Aorta (tissue), 5 donors: ENCODE measurements at places on chromosomes 1 and 21.

GRCh38 chr1:201341377-201341776 lies 36.1 kb downstream of the TNNT2 start:
- no peak for DNase-seq

DNA sequence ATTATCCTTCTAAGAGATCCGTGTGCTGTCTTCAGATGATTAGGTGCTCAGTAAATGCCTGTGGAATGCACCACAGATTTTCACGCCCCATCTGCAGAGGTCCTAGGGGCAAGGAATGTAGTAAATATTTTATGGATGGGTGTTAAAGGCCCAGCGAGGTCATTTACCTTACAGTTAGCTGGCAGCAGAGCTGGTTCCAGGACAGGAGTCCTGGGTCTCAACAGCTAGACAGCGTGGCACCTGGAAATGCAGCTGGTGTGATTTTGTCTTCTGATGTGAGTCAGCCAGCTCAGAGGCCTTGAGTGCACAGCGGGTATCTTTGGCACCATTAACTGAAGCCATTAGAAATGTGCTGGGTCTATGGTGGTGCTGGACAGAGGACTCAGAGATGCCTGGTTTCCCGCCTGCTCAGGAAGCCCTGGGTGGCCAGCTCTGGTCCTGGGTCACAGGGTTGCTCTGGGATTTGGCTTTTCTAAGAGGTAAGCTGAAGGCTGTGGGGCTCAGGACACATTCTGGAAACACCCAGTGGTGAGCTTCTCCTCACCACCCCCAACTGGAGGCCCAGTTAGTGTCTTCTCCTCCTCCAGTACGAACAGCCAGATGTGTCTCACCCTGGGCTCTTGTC lies 65.5 kb downstream of the DDX20 start:
- DNase-seq, result no peak

DNA sequence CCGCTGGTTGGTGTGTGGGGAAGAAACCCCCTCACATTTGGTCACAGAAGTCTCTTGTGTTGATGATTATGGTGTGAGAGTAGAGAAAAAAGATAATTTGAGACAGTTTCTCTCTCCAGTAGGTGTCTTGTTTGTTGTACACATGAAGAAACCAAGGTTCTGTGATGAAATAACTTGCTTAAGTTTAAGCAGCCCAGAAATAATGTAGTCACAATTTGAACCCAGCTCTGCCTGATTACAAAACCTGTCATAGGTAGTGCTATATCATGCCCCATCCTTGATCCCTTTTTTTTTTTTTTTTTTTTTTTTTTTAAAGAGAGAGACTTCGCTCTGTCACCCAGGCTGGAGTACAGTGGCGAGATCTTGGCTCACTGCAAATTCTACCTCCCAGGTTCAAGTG lies 4.9 kb downstream of the MFN2 start:
- no peak for DNase-seq

- DNase-seq, result no peak
Observed at GRCh38 chr1:10943991-10944730, 68.3 kb upstream of the TARDBP start.

GRCh38 chr1:106975944-106976343 lies 80.5 kb upstream of the PRMT6 start:
- DNase-seq, result no peak

DNA sequence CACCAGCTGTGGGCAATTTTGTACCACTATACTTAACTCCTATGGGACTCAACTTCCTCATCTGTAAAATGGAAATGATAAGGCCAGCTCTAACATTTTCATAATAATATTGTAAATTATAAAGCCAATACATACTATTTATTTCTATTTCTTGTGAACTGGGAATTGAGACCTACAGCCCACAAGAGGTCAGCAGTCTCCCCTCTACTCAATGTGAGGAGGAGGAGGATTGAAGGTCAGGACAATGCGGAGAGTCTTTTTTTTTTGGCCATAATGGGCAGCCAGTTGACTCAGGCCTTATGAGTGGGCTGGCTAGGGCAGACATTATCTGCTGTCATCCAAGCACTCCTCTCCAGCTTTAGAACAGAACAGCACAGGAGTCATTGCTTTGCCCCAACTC lies 90.5 kb downstream of the NUF2 start:
- DNase-seq, result no peak

DNA sequence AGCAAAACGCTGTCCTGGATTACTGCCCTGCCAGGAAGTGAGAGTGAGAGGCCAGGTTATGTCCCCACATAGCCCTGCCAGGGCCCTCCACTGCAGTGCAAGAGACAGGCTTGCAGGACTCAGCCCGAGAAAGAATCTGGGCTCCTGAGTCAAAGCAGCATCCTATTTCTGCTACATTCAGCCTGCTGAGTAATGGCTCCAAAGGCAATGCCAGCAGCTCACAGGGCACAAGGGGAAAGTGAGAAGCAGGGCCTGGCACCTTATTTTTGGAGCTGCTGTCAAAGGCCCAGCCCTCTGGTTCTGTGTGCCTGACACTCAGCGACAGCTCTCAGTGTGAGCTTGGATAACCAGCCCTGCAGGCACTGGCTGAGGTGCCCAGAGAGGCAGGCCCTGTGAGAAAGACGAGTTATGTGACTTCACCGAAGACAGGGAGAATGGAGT lies 83.9 kb downstream of the DTL start:
- no peak for DNase-seq

DNA sequence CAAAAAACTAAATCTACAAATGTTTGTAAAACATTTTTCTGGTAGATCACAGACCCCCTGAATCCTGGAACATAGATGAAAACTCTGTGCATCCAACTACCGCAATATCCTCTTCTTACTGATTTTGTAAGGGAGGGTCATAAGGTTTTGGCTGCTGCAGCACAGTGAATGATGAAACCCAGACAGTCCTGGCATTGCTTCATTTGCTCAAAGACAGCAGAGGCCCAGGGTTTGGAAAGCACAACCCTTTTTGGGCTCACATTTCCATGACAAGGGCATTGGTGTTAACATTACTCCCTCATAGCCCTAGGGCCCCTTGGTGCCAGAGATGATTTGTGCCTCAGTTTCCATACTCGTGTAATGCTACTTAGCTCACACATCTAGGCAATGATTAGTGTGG lies 51.2 kb downstream of the PLXNA2 start:
- DNase-seq, result no peak

DNA sequence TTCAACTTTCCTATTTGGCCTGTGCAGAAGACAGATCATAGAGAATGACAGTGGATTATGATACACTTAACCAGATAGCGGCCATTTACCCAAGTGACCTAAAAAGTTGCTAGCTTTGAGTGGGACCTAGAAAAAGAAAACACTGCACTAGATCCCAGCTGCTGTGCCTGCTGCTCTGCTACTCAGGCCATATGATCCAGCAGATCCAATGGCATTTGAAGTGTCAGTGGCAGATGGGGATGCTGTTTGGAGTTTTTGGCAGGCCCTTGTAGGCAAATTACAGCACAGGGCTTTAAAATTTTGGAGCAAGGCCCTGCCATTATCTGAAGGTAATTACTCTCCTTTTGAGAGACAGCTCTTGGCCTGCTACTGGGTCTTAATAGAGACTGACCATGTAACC lies 74.0 kb upstream of the KCNE2 start:
- no peak for DNase-seq

DNA sequence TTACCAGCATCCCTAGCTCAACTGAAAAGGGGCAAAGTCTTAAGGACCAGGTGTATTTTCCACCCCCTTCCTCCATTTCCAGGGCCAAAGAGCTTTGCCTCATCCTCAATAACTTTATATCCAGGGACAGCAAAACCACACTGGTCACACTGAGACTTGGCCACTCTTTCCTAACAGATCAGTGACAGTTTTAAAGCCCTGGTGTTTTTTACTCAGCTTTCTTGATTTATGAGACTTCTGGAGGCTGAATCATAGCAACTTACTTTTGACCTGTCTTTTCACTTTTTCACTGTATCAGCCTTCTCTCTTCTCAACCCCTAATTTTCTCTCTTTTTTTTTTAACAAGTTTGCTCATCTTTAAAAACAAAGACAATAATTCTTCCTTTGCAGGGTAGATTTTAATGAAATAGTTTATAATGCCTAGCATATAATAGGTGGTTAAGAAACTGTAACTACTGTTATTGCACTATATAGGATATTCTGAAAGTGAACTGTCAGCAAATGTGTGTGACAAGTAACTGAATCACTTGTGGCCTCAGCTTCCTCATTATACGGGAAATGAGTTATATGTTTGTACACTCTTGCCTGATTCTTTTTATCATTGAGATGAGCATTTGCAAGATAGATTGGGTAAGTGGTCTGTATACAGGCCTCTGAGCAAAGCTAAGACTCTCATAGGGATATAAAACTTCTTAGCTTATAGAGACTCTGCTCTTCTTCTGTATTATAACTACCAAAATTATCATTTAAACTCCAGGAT lies 19.7 kb upstream of the DYNLT5 start:
- no peak for DNase-seq

GRCh38 chr21:46532080-46532479 lies 72.8 kb downstream of the S100B start:
- DNase-seq, result no peak

- no peak for DNase-seq
Observed at GRCh38 chr1:157135646-157136045, 2.5 kb downstream of the ETV3 start.
